CD4-positive, CD25-positive, alpha-beta regulatory T cell (primary cell): ENCODE measurements at places on chromosomes 5 and 9. TPM values are rescaled to one million over a fixed set of nuclear protein-coding genes. Genes with fewer than 3 reads are reported as not detected.

DNA sequence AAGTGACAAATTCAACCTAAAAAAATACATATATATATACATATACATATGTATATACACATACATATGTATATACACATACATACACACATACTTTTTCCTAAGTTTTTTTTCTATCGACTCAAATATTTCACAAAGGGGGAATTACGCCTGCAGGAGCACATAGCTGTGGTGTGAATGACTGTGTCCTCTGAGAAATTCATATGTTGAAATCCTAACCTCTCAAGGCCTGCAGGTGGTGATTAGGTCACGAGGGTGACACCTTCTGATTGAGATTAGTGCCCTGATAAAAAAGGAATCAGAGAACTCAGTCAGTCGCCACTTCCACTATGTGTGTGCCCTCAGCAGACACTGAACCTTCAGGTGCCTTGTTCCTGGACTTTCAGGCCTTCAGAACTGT lies 248.7 kb downstream of the SEMA5A start:
- no peak overlapping the region for H3K27ac ChIP-seq
- DNase-seq = no peak
- H3K36me3 ChIP-seq = no peaks in the 10 kb centered on the region
- H3K27me3 ChIP-seq = no peaks in the 10 kb centered on the region
- no peak overlapping the region for H3K4me3 ChIP-seq

- H3K36me3 ChIP-seq = no peaks in the 10 kb centered on the region
- no peak overlapping the region for H3K4me3 ChIP-seq
- no peaks in the 10 kb centered on the region for H3K27me3 ChIP-seq
- H3K27ac ChIP-seq = no peak overlapping the region
- H3K4me1 ChIP-seq = no peaks in the 10 kb centered on the region
Measured at GRCh38 chr5:53002491-53002890, 13.3 kb downstream of the ITGA2 start.

Gene FBN2
- not detected for total RNA-seq

Gene EPB41L4B
- not detected for total RNA-seq
